ENCODE measurements at places on chromosomes 3 and 15.

GRCh38 chr15:82680200-82681102 lies 29.2 kb downstream of the AP3B2 start:
- DNase-seq = peak; percentile 83

DNA sequence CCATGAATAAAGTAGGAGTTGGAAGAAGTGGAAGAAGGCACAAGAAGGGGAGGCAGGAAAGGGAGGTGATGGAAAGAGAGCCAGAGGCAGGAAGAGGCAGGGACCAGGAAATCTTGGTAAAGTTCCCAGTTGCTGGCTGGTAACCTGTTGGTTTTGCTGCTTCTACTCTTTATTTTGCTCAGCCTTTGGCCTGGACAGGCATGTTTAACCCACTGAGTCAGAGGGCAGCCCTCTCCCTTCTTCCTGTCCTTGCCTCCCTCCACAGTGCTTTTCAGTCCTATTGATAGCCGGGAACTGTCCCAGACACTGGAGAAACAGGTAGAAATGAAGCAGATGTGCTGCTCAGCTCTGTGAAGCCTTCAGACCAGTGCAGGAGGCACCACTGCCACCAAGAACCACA lies 43.4 kb upstream of the APEH start:
- no peak for DNase-seq

DNA sequence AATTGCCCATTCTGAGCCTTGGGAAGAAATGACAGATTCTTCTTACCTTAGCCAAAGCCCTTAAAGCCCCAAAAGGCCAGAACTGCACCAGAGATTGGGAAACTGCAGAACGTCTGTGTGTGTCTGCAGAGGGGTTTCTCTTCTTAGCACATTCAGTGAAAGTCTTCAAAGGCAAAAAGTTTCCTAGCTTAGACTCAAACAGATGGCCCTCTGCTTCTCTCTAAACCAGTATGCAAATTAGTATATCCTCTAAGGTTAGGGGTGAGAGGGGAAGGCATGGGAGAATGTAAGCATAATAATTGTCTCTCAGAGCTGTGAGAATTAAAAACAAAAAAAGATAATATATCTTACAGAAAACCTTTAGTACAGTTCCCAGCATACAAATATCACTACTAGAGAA lies 334.0 kb upstream of the MCTP2 start:
- DNase-seq = no peak

GRCh38 chr3:158443632-158444031 lies 127.4 kb upstream of the MLF1 start:
- DNase-seq = no peak

- DNase-seq = no peak
These were observed 39.8 kb downstream of the CADM2 start for GRCh38 chr3:84998545-84998944.

- DNase-seq = no peak
These were observed 1347.2 kb downstream of the ROBO1 start for GRCh38 chr3:78420611-78421010.

DNA sequence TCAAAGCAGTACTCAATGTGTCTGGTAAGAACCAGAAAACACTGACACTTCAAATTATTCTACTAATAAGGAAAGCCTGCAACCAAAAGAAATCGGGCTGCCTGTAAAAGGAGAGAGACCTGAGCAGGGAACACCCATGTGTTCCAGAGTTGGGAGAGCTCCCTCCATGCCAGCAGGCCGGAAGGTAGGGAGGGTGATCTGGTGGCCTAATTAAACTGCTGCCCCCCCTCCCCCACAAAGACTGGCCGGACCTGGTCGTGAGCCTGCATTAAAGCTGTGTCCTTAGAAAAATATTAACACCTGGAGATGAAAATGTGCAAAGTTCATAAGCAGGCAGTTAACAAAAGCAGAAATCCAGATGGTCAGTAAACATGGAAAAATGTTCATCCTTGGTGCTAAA lies 170.6 kb upstream of the BHLHE40 start:
- no peak for DNase-seq

- no peak for DNase-seq
These were observed 427.3 kb downstream of the MFSD1 start for GRCh38 chr3:159229116-159229680.

GRCh38 chr15:66912001-66912400 lies 153.4 kb upstream of the SMAD3 start:
- DNase-seq = peak; percentile 6

- DNase-seq = no peak
These were observed 527.4 kb upstream of the PROK2 start for GRCh38 chr3:72312339-72312738.

GRCh38 chr3:121431726-121432517 lies 113.9 kb downstream of the POLQ start:
- DNase-seq = peak; percentile 48

GRCh38 chr3:183148056-183148455 lies 14.5 kb downstream of the LAMP3 start:
- DNase-seq = no peak

- DNase-seq = no peak
These were observed 162.9 kb upstream of the FAM3D start for GRCh38 chr3:58829321-58830000.

DNA sequence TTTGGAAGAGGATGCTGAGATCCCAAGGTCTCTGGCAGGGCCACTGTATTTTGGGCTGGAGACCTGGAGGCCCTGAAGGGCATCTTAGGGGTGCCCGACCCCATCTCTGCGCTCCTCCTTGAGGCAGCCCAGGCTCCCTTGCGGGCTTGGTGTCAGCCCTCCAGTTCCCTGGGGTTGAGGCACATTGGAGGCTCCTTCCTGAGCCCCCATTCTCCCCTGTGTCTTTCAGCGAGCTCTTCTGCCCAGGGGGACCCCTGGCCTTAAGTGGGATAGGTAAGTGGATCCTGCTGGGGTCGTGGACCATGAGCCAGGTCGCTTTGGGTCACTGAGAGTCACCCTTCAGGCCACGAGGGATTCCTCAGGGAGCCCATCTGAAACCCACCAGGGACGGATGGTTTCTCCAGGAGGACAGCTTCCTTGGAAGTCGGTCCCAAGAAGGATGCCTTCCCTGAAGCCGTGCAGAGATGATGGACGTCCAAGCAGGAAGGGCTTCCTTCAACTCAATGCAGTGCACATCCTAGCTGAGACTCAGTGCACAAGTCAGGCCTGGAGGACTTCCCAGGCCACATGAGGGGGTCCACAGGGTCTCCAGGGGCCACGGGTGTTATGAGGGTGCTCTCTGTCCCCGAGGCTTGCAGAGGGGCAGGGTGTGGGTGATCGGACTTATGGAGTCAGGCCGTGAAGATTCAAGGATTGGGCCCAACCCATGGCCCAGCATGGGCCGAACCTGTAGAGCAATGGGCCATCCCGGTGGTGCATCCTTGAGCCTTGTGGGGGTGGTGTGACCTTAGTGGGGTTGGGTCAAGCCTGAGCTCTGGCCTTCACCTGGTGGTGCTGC lies 224.3 kb downstream of the SNRPN start:
- no peak for DNase-seq

- DNase-seq = no peak
These were observed 30.0 kb downstream of the RUBCN start for GRCh38 chr3:197706658-197707057.

DNA sequence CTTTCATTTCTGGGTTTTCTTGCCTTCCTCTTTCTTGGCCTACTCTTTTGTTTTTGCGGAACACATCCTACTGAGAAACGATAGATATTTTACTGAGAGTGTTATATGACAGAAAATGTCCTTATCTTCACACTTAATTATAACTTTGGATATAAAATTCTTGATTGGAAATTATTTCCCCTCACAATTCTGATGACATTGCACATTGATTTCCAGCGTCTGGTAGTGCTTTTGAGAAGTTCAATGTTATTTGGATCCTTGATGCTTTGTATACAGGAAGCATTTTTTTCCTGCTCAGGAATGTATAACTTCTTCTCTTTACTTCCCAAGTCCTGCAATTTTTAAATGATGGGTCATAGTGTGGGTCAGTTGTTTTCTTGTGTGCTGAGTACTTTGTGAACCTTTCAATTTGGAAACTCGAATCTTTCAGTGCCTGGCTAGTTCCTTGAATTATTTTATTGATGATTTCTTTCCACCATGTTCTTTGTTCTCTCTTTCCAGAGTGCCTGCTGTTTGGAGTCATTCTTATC lies 183.9 kb downstream of the PDCD6IP start:
- no peak for DNase-seq

GRCh38 chr3:85252686-85253085 lies 293.9 kb downstream of the CADM2 start:
- no peak for DNase-seq

- no peak for DNase-seq
These were observed 142.5 kb upstream of the C2CD4B start for GRCh38 chr15:62307551-62307950.

DNA sequence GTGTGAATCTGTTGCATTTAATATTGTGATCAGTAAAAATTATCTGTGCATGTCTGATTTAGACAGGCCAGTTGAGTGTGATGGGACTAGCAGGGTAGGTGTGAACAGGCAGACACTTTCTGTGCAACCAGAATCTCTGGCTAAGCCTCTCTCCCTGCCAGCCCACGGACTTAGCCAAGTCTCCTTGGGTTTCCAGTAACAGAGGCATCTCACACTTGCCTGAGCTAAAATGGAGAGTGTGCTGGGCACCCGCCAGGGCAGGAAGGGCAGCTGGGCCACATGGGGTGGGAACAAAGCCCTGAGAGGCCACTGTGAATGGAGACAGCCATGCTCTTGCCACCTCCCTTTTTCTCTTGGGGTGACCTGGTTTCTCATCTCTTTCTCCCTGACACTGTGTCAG lies 12.5 kb upstream of the RPS27L start:
- no peak for DNase-seq

- no peak for DNase-seq
These were observed 122.4 kb downstream of the UBE2E2 start for GRCh38 chr3:23325466-23326065.

DNA sequence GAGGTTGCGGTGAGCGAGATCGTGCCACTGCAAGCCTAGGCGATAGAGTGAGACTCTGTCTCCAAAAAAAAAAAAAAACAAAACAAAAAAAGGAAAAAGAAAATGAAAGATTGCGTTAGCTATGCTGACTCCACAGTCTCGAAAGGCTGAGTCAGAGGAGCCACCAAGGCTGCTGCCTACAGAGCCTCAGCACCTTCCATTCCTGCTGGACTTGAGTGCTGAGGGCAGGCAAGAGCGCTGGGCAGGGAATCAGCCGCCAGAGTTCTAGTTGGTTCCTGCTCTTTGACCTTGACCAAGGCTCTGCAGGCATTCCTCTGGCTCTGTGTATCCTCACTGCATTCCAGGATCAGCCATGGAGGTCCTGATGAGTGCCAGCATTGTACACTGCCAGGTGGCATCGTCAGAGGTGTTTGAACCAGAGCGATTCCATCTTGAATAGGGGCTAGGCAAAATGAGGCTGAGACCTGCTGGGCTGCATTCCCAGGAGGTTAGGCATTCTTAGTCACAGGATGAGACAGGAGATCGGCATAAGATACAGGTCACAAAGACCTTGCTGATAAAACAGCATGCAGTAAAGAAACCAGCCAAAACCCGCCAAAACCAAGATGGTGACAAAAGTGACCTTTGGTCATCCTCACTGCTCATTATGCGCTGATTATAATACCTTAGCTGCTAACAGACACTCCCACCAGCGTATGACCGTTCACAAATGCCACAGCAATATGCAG lies 5.9 kb downstream of the MESP2 start:
- no peak for DNase-seq

DNA sequence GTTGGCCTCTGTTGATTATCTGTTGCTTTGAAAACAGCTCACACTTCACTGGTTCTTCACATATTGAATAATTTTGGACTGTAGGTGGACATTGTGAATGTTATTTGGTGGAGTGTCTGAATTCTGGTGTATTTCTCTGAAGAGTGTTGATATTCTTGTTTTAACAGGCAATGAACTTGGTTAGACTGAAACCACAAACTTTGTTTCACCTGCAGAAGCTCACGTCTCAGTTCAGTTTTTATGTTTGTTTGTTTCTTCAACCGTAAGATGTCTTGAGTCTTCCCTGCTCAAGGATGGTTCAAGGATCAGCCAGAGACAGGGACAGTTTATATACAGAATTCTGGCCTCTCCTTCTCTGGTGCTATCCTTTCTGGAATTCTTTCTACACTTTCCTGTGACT lies 43.6 kb downstream of the C3orf20 start:
- no peak for DNase-seq

DNA sequence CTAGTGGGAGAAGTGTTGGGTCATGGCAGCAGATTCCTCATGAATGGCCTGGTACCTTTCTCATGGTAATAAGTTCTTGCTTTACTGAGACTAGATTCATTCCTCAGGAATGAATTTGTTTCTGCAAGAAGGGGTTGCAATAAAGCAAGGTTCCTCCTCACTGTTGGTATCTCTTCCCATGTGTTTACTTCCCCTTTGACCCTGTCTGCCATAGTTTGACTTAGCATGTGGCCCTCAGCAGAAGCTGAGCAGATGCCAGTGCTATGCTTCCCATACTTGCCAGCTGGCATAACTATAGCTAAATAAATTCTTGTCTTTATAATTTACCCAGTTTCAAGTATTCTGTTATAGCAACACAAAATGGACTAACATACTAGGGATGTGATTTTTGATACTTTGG lies 163.6 kb upstream of the COL8A1 start:
- DNase-seq = no peak

DNA sequence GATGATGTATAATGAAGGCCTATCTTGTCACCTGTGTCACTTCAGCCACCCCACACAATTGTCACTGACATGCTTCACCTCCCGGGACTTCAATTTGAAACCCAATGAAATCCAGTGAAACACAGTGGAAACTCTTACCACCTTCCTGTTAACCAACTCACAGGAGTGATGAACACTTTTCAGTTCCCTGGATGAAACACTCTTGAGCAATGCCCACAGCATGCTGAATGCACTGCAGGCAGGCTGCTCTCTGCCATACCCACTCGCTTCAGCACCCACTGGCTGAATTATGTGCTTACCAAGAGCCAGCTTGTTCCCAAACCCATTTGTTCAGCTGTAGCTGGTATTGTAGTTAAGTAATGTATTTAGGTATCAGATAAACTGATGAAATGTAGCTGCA lies 47.0 kb downstream of the MAP2K1 start:
- no peak for DNase-seq

GRCh38 chr15:71458089-71458660 lies 342.9 kb downstream of the THSD4 start:
- DNase-seq = no peak

DNA sequence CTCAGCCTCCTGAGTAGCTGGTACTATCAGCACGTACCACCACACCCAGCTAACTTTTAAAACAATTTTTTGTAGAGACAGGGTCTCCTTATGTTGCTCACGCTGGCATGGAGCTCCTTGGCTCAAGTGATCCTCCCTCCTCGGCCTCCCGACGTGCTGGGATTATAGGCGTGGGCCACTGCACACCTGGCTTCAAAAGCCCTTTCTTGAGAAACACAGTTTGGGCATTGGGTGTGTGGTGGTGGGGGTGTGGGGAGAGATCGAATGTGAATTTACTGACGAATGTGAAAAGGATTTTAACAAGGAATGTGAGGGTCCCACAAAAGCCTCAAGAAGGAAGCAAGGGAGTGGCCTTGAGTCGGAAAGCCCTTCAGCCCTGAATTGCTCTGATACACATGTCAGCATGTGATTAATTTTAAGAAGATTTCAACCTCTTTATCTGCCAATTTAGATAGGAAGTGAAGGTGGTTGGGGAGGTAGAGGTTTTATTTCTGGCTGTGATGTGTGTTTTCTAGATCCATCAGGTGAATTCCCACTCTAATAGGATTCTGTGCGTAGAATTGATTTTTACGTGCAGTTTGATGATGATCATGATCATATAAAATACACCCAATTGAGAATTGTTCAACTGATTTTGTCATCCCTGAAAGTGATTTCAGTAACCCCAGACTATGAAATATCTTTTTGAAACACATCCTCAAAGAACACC lies 1.1 kb downstream of the CCR4 start:
- no peak for DNase-seq
